Activated T-cell treated with anti-CD3 and anti-CD28 coated beads, Interleukin-2, amount 50 U/mL, for 4 hours (primary cell): ENCODE measurements at places on chromosomes 5 and 9. TPM values are rescaled to one million over a fixed set of nuclear protein-coding genes. Genes with fewer than 3 reads are reported as not detected.
A peak's percentile ranks its signal among the peaks of the same experiment; 100 is the strongest.

Gene ATP6V0E1
- total RNA-seq: 234 TPM

Gene CDH12
- not detected for total RNA-seq

Gene G3BP1
- total RNA-seq: 540 TPM

Gene IRX1
- not detected for total RNA-seq

Gene LHFPL2
- 0.23 TPM for total RNA-seq

Gene ARID3C
- total RNA-seq: not detected

DNA sequence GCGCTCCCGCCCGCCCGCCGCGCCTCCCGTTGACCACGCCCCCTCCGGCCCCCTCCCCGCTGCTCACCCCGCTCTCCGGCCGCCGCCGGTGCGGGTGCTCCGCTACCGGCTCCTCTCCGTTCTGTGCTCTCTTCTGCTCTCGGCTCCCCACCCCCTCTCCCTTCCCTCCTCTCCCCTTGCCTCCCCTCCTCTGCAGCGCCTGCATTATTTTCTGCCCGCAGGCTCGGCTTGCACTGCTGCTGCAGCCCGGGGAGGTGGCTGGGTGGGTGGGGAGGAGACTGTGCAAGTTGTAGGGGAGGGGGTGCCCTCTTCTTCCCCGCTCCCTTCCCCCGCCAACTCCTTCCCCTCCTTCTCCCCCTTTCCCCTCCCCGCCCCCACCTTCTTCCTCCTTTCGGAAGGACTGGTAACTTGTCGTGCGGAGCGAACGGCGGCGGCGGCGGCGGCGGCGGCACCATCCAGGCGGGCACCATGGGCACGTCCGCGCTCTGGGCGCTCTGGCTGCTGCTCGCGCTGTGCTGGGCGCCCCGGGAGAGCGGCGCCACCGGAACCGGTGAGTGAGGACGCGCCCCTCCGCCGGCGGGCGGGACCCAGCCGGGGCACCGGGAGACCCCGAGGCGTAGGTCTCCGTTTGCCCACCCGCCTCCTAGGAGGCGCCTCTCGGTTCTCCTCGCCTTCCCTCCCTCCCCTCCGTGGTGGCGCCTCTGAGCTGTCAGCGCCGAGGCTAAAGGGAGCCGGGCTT lies at the start of gene VLDLR:
Gene VLDLR, plus strand, starts transcription at position 66 of the 739 bp plus-strand sequence. Its CDS starts 403 bp downstream, at position 469.
- peak; percentile 7 for DNase-seq

DNA sequence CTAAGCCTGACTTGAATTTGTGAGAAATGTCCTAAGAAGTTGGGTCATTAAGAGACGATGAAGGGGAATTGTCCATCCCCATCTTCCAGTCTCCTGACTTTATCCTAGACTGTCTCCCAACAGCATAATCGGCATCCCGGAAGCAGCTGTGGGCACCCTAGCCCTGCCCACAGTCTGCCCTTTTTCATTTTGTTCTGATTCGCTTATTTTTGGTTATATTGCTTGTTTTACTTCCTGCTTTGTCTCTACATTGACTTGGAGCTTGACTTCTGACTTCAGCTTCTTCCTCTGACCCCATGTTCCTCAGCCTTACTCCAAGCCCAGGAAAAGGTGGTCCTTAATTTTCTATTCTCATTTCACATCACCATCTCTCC lies 41.8 kb downstream of the UGCG start:
- DNase-seq: no peak

GRCh38 chr5:42876375-42876844 lies 64.7 kb upstream of the SELENOP start:
- no peak for DNase-seq

DNA sequence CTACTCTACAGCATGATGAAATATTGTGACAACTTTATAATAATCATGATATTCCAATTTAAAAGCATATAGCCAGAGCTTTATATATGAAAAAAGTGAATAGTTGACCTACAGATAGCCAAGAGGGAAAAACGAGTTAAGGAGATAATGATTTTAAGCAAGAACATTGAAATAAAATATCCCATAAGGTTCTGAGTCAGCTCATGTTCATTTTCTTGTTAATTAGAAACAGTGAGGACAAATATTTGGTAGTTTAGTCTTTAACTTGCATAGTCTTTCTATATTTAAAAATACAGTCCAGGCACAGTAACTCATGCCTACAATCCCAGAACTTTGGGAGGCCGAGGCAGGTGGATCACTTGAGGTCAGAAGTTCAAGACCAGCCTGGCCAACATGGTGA lies 55.8 kb upstream of the CDH6 start:
- no peak for DNase-seq

GRCh38 chr5:97986069-97986468 lies 787.4 kb upstream of the RGMB start:
- no peak for DNase-seq

GRCh38 chr9:4548811-4549725 lies 58.8 kb downstream of the SLC1A1 start:
- no peak for DNase-seq

GRCh38 chr5:110269478-110270142 lies 456.9 kb downstream of the TMEM232 start:
- no peak for DNase-seq

GRCh38 chr5:148248894-148249293 lies 10.6 kb downstream of the MARCOL start:
- no peak for DNase-seq

- DNase-seq: no peak
Observed at GRCh38 chr5:79774171-79774854, 84.7 kb downstream of the CMYA5 start.

DNA sequence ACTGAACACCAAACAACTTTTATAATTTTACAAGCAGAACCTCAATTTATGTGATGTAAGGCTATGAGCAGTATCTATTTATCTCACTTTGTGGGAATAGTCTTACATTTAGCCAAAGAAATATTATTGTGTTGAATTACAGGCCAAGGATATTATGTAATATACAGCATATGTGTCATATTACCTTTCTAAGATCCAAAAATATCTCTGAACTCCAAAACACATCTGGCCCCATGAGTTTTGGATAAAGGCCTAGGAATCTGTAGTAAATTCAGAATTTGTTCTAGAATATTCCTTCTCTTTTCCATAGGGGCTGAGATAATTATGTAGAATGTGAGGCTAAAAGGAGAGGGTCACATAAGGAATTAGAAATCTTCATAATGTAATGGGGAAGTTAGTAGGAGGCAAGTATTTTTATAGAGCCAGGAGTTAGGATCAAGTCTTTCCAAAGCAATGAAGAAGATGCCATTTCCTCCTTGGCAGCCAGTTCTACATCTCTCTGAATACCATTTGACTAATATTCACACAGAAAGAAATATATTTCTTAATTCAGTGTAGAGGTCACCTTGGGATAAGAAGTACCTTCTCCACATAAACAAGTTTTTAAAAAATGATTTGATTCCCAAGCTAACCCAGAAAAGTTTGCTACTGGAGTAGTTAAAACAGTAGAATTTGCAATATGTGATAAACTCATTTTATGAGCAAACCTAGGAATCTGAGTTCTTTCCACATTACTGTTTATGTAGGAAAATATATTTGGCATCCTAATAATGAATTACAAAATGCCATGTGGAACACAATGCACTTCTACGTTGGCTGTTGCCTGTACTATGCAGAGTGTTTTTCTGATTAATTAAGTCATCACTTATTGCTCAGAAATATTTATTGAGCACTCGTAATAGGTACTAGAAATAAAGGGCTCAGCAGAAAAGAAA lies 20.3 kb upstream of the GRAMD2B start:
- DNase-seq: no peak

DNA sequence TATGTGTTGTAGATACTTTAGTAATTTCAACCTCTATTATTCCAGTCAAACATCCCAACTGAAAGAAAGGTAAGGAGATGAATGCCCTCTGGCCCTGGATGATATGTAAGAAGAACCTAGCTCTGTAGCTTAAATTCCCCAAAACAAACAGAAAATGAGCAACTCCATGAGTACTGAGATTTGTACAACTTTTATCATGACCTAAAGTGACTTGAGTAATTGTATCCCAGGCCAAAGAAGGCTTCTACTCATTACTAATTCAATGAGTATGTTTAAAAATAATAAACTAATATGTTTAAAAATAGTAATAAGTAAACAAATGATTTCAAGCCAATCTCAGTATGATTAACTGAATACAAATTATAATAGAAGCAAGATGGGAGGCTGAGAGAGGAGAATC lies 414.0 kb upstream of the ACTBL2 start:
- DNase-seq: no peak

- DNase-seq: no peak
Observed at GRCh38 chr9:83570359-83570758, 32.2 kb upstream of the FRMD3 start.

DNA sequence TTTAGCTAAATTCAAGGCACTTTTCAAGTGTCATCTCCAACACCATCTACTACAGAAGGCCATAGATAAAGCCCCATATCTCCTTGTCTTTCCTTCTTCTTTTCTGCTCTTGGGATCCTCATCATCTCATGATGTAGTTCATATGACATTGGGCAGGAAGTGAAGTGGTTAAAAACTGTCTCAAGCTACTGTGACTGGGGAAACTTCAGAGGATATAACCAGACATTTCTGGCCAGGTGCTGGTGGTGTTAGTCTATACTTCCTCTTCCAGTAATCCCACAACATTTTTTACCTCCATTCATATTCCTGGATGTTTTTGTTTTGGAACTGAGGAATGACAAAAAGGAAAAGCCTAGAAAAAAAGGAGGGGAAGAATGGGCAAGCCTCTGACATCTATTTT lies 188.7 kb downstream of the LURAP1L start:
- DNase-seq: no peak

DNA sequence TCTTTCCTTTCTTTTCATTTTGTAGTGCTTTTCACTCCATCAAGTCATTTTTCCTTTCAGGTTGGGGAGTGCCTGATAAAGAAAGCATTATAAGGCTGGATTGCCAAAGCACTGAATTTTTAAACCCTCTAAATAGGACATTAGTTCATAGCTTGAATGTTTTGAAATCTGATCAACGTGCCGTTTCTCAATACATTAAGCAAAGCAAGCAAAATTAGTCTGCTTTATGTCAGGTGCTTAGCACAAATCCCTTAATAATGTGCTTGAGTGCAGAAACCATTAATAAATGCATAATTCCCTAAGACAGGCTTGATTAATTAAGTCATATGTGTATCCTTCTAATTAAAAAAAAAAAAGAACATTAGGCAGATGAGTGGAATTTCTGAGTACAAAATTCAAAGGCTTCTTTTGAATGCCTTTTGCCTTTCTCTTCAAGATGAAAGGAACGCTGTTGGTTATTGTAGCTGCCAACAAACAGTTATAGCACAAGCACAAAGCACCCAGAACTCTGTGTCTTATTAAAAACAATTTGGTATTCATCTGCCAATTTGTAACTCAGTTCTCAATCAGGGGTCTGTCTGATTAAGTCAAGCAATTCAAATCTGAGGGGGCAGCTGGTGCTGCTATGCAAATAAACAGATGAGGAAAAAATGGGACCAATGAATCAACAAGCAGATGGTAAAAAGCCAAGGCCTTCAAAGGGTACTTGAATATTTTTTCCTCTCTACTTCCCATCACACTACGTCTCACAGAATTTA lies 233.7 kb downstream of the TLE1 start:
- DNase-seq: no peak

DNA sequence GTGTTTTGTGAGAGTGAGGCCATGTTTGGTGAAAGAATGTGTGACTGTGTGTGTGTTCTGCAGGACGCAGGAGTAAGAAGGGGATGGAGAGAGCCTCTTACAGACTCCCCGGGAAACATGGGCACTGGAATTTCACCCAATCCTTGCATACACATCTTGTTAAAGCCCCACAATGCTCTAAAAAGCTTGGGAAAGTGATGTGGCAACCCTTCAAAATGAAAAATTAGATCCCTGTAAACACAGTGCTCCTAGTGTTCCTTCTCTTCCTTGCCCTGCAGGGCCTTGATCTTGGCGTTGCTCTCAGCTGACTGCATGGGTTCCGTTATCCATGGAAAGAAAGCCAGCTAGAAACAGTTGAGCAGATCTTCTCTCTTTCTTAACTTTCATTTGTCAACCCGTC lies 701.7 kb downstream of the SEMA5A start:
- DNase-seq: no peak

DNA sequence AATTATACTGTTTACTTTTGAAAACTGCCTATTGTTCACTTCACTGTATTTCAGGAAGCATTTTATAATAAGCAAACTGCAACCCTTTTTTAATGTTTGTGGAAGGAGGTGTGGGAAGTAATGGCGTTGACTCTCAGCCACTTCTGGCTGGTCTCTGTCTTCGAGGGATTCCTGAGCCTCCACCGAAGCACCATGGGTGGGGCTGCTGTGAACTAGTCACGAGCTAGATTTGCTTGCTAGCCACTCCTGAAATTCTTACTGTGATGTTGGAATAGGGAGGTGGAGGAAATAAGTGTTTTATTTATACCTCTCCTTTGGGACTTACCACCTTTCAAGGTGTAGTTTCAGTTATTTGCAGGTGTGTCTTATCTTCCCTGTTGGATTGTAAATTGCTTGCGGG lies 26.8 kb downstream of the PIP5K1B start:
- DNase-seq: no peak

- DNase-seq: no peak
Observed at GRCh38 chr9:109474170-109474569, 23.9 kb downstream of the PTPN3 start.
